ENCODE measurements at places on chromosomes 12 and 14. TPM values are rescaled to one million over a fixed set of nuclear protein-coding genes. Genes with fewer than 3 reads are reported as not detected.

Gene ING4
- 23.8 TPM for total RNA-seq

Gene PARPBP
- 13.0 TPM for total RNA-seq

Gene TMCC3
- total RNA-seq = 1.6 TPM

Gene SAMD15
- 1.3 TPM for total RNA-seq

Gene FGF6
- total RNA-seq = not detected

Gene SLC6A15
- total RNA-seq = 0.43 TPM

Gene RABGGTA
- 25.8 TPM for total RNA-seq

Gene SDS
- not detected for total RNA-seq
